ENCODE measurements at places on chromosomes 5 and 9.

GRCh38 chr5:17330386-17330785 lies 113.0 kb downstream of the BASP1 start:
- DNase-seq = no peak

GRCh38 chr9:127065592-127065991 lies 56.8 kb downstream of the ANGPTL2 start:
- DNase-seq = no peak

GRCh38 chr5:142357469-142358090 lies 32.8 kb upstream of the SPRY4 start:
- DNase-seq = no peak

GRCh38 chr9:34628656-34629490 lies at the start of gene ARID3C:
TSS of gene ARID3C (minus strand) at chr9:34629066. CDS start at chr9:34628014, 1,052 bp downstream.
- peak; percentile 50 for DNase-seq

GRCh38 chr9:26870292-26870691 lies 22.3 kb downstream of the CAAP1 start:
- no peak for DNase-seq

DNA sequence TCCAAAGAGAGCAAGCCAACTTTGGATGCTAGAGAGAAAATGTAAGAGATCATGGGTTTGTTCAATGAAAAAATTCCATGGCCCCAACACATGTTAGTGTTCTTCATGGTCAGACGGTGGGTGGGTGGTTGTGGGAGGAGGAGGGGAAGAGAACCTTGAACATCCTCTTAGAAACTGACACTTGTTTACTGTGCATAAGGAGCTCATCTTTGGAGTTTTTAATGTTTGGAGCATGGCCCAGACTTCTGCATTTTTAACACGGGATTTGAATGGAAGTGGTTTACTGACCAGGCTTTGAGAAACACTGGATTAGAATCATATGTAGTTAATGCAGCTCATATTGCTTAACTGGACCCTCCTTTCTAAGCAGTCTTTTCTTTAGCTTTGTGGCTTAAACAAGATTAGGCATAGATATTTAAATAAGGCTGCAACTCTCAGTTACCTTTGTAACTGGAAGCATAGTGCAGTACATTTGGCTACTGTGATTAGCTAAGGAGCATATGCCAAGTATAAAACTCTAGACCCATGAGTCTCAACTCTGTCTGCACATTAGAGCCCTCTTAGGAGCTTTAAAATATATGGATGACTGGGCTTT lies 60.1 kb downstream of the FOCAD start:
- no peak for DNase-seq

DNA sequence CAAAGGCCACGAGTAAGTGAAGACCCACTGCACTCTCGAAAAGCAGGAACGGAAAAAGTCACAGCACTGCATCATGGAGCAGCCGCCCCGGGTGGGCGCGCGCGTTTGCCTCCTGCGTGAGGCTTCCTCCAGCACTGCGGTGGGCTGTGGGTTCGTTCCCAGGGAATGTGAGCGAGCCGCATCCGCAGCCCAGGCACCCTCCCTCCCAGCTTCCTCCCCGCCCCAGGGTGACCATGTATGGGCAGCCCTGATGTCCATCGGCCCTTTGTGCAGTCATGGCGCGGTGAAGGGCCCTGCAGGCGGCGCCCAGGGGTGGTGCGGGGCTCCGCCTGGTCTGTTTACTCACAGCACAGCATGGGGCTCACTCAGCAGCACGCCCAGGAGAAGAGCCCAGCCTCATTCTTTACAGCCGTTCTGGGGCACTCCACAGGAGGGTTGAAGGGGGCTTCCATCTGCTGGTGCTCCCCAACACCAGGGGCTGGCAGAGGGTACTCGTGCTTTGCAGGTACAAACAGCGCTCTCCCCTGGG lies 32.7 kb downstream of the KCNT1 start:
- no peak for DNase-seq

GRCh38 chr9:125484350-125485282 lies 222.4 kb downstream of the MAPKAP1 start:
- DNase-seq = no peak

DNA sequence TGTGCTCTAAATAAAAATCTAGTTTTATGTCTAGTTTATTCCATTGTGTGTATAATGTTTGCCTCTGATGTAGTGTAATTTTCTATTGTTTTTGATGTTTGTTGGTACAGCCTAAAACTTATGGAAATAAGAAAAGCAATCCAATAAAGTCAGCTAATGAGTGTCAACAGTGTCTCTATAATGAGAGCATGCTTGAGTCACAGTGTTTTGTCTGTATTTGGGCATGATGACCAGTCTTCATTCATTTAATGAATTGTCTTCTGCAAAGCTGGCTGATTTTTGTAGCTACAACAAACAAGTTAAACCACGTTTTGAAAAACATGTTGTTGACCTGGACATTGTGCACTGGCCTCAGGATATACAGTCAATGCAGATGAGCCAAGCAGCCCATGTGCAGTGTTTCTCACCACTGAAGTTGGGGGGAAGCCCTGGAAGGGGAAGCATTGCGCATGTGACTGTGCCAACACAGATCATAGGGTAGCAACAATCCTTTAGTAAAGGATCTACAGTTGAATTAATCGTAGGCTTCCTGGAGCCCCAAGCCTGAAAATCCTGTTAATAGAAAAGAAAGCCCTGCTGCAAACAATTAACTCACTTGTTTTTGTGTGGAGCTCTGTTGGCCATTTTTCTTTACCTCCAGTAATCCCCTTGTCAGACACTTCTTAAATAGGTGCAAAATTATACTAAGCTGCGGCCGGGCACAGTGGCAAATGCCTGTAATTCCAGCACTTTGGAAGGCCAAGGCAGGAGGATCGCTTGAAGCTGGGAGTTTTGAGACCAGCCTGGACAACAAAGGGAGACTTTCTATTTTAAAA lies 88.0 kb downstream of the INIP start:
- DNase-seq = no peak

- peak; percentile 55 for DNase-seq
Measured at GRCh38 chr5:131394128-131394527, 130.3 kb downstream of the CDC42SE2 start.

Measured in GM10248 (cell line).